ENCODE measurements at places on chromosomes 13 and 19.
A peak's percentile ranks its signal among the peaks of the same experiment; 100 is the strongest.

DNA sequence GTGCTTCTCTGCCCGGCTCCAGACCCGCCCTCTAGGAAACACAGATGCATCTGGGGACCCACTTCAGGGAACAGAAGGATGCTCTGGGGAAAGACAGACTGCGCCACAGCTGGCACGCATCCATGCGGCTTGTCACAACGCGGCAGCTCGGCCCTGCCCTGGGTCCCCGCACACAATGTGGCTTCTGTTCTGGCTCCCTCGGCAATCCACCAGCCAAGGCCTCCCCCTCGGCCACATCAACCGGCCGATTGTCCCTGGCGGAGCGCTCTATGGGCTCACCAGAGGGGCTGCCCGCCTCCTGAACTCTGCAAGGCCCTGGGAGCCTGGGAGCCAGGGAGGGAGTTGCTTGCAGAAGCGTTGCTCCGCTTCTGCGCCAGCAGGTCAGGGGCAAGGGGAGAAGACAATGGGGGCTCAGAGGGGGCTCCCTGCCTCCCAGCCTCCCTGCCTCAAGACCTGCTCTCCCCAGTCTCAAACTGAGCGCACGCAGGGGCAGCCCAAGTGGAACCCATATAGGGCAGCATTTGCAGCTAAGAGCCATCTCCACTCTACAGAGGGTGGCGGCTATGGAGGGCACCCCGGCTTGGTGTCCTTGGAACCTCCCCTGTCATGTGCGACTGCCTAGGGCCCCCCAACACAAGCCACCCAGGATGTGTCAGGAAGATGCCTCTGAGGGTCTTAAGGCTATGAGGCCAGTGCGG is 37.9 kb downstream of the MLLT1 start:
- DNase-seq = no peak

- DNase-seq = peak; percentile 22
These were observed 3.0 kb downstream of the ENOX1 start for GRCh38 chr13:43783820-43784219.

DNA sequence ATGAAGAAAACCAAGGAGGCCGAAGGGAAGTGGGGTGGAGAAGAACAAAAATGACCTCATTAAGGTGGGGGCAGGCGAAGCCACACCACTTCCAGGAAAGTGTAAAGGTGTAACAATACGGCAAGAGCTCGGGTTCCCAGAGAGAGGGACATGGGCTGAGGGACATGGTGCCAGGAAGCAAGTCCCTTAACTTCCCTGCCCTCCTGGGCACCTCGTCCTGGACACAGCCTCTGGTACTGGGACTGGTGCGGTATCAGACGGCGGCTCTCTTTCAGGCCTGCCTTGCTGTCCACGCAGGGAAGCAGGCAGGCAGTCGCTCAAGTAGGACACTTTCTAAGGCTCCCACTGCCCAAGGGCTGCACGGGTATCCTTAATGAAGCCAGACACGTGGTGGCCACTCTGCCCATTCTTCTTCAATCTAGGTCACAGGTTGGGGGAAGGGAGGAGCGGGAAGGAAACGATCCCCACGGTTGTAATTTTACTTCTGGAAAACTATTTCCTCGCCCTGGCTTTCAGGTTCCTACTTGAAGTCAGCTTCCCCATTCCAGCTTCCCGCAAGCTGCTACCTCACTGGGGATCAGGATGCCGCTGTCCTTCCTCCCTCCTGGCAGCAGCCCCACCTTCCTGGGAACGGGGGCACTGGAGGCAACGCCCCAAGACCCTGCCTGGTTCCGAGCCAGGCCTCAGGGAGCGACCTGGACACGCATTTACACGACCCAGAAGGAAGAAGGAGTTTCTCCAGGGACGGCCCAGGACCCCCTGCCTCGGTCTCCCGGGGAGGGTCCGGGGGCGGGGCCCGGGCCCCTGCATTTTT is 1.2 kb downstream of the AP3D1 start:
- DNase-seq = no peak

- no peak for DNase-seq
These were observed 29.2 kb upstream of the MPHOSPH8 start for GRCh38 chr13:19604306-19604705.

GRCh38 chr13:44676534-44676933 is 100.4 kb upstream of the TSC22D1 start:
- DNase-seq = no peak

DNA sequence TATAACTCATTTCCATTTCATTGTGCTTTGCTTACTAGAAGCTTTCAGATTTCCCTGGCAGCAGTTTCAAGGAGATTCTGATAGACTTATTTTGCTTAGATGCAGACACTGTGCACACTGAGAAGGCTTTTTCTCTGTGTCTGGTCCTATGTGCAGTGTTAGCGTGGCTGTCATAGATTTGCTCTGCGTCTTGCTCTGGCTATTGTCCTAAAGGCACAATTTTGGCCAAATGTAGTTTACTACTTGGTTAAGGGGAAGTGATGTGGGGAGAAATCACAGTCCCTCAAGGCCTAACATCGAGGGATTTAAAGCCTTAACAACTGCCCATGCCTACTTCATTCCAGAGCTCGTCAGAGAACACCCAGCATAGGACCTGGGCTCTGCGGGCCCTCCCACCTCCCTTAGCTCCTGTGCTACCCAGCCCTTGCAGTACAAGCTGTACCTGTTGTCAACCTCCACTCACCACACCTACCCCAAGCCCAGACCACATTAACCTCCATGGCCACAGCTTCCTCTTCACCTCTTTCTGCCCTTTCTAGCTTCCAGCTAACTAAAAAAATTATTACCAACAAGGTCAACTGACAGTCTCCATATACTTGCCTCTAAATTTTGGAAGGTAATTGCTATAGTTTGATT is 38.9 kb upstream of the KATNAL1 start:
- no peak for DNase-seq

GRCh38 chr19:46970815-46971214 is 48.8 kb upstream of the NPAS1 start:
- DNase-seq = no peak

DNA sequence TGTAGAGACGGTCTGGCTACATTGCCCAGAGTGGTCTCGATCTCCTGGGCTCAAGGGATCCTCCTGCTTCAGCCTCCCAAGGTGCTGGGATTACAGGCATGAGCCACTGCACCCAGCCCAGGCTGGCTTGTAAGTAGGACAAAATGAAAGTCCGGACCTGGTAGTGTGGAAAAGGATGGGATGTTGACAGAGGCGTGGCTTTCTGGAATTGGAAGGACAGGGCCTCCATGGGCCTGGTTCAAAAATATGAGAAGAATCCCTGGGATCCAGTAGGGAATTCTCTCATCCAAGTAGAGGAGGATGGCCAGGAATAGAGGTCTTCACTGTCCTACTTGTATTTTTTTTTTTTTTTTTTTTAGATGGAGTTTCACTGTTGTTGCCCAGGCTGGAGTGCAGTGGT is 64.9 kb downstream of the TRPM4 start:
- DNase-seq = no peak

DNA sequence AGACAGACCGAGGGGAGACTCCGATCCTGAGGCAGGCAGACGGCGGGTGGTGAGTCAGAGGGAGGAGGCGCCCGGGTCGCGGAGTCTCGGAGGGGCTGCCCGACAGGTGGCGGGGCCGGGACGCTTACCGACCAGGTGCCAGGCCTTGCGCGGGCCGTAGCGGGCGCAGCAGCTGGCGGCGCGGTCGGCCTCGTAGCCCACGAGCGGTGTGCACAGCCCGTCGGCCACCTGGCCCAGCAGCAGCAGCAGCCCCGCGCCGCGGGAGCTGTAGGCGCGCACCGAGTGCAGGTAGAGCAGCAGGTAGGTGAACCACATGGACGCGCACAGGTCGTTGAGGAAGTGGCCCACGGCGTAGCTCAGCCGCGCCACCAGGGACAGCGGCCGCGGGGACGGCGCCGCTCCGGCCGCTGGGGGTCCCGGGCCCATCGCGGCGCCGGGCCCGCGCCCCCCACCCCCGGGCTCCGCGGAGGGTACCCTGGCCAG is 367 bp downstream of the MFSD12 start:
- no peak for DNase-seq

DNA sequence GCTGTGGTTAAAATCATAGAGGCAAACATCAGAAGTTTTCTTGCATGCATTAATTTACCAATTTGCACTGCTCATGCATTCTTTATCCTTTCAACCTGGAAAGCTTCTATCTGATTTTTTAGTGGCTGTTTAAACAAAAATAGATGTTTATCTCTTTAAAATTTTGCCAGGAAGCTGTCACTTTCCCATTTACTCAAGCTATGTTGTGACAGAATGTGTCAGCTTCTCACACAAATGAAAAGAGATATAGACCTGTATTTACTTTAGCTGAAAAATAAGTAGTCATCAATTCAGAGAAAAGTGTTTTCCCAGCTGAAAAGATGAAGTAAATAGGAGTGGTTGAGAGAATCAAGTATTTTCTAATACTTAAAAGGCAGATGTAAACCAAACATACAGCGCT is 872.8 kb downstream of the DACH1 start:
- DNase-seq = no peak

DNA sequence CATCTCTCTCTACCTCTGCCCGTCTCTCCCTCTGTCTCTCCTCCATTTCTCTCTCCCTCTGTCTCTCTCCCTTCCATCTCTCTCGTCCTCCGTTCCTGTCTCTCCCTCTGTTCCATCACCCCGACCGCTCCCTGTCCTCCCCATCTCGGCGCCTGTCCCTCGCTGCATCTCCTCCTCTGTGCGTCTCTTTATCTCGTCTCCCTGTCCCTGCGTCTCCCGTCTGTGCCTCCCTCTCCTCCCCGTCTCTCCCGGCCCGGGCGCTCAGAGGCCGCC is 4.6 kb downstream of the GRIN2D start:
- DNase-seq = no peak

DNA sequence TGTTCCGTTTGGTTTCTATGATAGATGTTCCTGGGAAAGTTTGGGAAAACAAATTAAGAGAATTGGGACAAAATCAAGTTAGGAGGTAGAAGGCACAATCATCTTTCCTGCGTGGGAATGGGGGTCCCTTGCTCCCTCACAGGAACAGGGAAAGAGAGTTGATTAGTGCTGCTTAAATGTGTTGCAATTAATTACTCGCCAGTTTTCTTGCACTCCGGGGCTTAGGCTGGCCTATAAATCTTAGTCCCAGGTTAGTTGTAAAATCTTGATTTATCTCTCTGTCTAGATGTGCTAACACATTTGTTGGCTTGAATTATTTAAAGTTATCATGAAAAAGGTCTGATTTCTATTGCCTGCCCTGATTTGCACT is 10.1 kb downstream of the B3GLCT start:
- no peak for DNase-seq

DNA sequence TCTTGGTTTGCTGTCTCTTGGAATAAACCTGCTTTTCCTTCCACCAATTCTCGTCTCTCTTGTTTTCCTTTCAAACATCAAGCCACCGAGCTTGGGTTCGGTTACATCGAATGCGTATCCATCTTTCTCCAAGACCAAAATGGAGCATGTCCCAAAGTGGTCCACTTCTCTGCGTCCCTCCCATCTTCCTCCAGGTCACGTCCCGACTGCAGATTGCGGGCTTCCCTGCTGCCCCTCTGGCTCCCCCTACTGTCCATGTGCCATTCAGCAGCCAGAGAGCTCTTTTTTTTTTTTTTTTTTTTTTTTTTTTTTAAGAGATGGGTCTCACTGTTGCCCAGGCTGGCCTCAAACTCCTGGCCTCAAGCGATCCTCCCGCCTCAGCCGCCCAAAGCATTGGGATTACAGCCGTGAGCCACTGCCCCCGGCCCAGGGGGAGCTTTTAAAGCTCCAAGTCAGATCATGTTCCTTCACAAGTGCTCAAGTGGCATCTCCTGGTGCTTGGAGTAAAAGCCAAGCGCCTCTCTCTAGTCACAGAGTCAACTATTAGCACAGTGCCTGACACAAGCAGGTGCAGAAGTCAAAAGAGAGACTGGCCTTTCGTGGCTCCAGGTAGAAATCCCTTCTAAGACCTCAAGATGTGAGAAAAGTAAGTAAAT is 10.0 kb downstream of the COL5A3 start:
- peak; percentile 41 for DNase-seq

- no peak for DNase-seq
These were observed 1006.5 kb downstream of the DIAPH3 start for GRCh38 chr13:59157181-59157580.

DNA sequence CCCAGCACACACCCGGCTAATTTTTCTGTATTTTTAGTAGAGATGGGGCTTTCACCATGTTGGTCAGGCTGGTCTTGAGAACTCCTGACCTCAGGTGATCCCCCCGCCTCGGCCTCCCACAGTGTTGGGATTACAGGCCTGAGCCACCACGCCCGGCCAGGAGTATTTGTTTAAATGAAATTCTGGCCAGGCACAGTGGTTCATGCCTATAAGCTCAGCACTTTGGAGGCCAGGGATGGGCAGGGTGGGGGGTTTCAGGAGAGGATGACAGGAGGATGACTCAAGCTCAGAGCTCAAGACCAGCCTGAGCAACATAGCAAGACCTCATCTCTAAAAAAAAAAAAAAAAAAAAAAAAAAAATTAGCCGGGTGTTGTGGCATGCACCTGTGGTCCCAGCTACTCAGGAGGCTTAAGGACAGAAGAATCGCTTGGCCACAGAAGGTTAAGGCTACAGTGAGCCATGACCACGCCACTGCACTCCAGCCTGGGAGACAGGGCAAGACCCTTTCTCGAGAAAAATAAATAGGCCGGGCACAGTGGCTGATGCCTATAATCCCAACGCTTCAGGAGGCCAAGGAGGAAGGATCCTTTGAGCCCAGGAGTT is 8.2 kb upstream of the DHDH start:
- no peak for DNase-seq

DNA sequence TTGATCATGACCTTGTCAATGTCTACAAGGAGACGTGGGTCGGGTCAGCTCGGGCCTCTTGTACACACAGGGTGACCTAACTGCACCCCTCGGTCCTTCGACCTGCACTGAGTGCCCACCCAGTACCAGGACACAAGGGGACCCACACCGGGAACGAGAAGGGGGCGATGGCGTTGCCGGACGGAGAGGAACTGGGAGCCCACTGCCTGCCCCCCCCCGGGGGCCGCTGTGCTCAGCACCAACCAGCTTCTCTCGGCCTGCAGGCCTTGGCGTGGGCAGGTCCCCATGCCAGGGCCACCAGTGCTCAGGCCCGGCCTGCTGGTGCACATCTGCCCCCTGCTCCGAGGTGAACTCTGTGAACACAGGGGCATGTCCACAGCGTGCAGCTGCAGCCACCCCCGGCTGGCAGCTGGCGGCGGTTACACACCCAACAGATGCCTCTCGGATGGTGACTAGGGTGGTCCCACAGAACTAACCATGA is 14.1 kb downstream of the CFD start:
- DNase-seq = no peak

DNA sequence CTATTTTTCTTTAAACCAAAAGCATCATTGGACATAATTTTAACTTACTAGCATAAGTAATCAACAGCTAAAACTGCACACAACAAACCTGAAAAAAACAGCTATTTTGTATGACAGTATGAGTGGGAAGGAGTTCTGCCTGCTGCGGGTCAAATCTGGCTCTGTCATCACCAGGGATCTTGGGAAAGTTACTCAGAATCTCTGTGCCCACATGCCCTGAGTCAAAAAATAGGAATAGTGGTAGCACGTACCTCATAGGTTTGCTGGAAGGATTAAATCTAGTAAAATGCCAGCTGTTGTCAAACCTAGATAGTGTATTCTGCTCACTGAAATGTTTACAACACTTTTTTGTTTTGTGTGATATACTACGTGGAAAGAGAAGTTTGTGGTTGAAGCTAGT is 1.1 kb downstream of the CLN5 start:
- no peak for DNase-seq

- no peak for DNase-seq
These were observed 83.4 kb upstream of the GPR183 start for GRCh38 chr13:99390601-99391000.

- DNase-seq = no peak
These were observed 98.7 kb upstream of the KL start for GRCh38 chr13:32917504-32917903.
